Retina (tissue), 1 donor: ENCODE measurements at places on chromosomes 16 and 17.

- DNase-seq = peak; percentile 66
Observed at GRCh38 chr17:74356646-74357465, 4.8 kb downstream of the BTBD17 start.

- DNase-seq = no peak
Observed at GRCh38 chr17:44202756-44203155, 3.1 kb upstream of the ATXN7L3 start.

- peak; percentile 30 for DNase-seq
Observed at GRCh38 chr17:4534928-4535666, 20.1 kb downstream of the MYBBP1A start.

DNA sequence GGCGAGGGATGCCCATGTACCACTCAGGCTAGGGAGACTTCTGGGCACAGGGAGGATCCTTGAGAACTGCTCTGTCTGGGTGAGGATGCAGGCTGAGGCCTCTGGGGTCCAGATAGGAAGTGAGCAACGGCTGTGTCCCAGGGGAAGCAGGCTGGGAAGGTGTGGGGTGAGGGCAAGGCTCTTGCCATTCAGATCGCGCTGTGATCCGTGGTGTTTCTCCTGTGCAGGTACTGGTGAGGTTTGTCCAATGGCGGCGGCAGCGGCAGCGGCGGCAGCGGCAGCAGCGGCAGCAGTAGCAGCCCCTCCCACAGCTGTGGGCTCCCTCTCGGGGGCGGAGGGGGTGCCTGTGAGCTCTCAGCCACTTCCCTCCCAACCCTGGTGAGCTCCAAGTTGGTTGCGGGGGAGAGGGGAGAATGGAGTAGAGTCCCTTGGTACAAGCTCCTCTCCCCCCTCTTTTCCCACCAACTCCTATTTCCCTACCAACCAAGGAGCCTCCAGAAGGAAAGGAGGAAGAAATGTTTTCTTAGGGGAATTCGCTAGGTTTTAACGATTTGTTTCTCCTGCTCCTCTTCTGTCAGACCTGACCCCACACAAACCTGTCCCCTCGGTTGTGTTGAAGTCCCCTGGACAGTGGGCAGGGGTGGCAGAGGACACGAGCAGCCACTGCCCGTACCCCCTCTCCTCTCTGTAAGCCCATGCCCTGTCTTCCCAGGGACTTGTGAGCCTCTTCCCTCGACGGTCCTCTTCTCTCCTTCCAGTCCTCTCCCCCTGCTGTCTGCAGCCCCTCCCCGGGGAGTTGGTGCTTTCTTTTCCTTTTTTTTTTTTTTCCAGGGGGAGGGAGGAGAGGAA lies 1.9 kb upstream of the PRRT2 start:
- peak; percentile 58 for DNase-seq

DNA sequence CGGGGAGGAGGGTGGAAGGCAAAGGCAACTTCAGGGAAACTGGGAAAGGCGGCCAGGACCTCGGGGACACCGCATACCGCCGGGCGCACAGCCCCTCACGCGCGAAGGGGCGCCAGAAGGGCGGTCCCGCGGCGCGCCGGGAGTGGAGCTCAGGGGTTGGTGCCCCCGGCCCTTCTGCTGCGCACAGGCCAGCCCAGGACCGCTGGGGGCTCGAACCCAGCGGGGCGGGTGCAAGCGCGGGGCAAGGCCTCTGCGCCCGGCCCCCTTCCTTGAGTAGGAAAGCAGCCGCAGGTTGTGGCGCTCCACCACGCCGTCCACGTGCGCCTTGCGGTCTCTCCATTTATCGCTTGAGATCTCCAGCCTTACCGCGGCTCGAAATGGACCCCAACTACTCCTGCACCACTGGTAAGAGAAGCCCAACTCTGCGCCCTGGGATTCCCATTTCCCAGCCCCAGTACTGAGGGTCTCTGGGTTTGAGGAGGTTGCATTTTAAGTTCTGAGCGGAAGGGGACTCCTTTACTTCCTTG lies 3.0 kb upstream of the MT1A start:
- DNase-seq = peak; percentile 51

- DNase-seq = peak; percentile 26
Observed at GRCh38 chr16:6558126-6558525, 774.5 kb upstream of the RBFOX1 start.

DNA sequence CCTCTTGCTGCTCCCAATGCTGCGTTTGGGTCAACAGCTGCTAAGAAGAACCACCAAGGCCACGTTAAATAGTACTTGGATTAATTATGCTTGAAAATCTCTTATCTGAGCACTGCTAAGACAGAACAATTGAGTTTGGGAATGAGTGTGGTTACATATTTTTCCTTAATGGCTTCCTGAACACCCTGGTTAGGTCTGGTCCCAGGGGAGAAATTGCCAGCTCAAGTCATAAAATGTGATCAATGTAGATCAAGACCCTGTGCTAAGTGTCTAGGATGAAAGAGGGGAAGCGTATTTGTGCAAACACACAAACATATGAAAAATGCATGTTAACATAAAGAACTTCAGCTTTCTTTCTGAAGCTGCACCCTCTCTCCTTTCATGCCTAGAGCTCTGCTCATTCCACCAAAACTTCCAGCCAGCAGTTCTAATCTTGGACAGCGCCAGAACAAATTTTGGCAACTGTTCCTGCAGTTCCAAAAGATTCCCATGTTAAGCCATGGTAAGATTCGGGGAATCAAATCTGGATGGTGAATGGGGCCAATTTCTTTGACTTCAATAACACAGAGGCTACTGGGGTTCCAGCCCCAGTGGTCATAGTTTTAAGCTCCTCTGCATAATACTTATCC lies 72.0 kb downstream of the ZFHX3 start:
- DNase-seq = no peak
